Activated CD8-positive, alpha-beta memory T cell treated with anti-CD3 and anti-CD28 coated beads for 1 hour (primary cell): ENCODE measurements at places on chromosomes 2 and 18.

DNA sequence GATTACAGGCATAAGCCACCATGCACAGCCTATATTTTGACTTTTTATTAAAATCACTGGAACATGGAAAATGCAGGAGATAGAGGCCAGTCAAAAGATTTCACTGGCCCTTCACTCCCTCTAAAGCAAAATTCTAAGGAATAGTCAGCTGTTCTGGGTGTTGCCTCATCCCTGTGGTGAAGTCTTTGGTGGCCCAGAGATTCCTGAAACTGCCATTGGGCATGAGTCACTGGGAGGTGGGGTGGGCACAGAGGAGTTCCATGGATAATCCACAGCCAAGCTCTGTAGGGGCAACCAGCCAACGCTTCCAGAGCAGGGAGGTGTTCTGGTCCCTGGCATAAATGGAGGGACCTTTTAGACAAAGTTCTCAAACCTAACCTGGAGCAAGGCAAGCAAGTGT, 89.7 kb upstream of the TTC39C start:
- DNase-seq = no peak

GRCh38 chr2:237196866-237197618, 111.4 kb downstream of the COPS8 start:
- DNase-seq = no peak

DNA sequence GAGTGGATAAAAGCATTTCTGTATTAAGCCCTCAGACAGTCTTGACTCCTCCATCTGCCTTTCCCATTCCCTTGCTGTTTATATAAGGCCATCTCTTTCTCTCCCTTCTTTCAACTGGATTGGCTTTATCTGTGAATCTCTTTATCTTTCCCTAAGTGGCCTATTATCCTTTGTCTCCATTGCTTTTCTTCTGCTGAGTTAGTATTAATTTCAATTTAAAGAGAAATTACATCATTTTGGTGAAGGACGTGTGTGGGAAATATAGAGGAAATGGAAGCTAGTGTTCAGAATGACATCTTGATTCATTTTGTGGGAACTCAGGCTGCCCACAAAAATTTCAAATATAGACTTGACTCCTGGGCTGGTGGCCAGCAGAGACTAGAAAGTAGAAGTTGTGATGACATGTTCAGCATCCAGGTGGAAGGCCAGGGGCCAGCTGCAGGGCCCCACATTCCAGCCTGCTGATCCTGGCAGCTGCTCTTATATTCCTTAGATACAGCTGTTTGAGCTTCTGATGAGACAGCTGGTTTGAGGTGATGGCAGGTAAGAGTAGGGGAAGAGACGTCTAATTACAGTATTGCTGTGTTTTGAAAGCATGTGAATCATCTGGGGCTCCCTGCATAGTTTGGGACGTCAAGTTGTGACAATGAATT, 52.3 kb downstream of the DIS3L2 start:
- no peak for DNase-seq

DNA sequence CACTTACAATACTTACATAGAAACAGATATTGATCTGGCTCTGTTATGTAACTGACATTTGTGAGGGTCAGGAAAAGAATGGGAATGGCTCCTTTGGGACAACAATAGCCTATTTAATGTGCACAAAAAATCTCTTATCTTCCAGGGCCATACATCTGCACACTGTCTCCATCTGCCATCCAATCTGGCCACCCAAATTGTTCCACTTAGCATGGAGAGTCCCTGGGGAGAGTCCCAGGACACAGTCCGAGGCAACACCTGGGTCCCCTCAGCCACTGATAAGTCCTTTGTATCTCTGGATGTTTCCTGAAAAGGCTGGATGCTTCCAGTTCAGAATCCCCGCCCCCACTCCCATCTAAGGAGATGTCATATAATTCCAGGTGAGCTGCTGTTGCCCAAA, 274.2 kb upstream of the NCKAP5 start:
- no peak for DNase-seq

- no peak for DNase-seq
Measured at GRCh38 chr2:127953128-127953718, 67.5 kb upstream of the AMMECR1L start.

DNA sequence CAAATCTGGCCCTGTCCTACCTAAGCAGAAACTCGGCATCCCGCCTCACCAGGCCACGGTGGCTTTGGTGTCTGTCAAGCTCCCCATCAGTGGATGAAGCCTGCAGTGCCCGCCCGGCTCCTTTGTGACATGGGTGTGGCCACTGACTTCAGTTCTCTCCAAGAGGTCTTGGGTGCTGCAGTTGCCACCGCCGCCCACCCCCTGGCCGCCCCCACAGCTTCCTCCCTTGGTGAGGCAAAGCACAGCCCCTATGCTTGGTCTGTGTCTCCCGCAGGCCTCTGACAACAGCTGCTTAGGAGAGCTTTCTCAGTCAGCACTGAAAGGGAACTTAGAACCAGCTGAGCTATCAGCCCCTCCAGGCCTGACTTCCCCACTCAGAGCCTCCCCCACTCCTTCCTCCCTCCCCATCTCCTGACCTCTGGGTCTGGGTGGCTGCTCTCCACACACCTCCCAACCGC, 22.9 kb upstream of the GPR55 start:
- DNase-seq = no peak

GRCh38 chr2:110828330-110828729, 96.0 kb downstream of the ACOXL start:
- no peak for DNase-seq

GRCh38 chr18:48342125-48342524, 67.1 kb downstream of the ZBTB7C start:
- no peak for DNase-seq

DNA sequence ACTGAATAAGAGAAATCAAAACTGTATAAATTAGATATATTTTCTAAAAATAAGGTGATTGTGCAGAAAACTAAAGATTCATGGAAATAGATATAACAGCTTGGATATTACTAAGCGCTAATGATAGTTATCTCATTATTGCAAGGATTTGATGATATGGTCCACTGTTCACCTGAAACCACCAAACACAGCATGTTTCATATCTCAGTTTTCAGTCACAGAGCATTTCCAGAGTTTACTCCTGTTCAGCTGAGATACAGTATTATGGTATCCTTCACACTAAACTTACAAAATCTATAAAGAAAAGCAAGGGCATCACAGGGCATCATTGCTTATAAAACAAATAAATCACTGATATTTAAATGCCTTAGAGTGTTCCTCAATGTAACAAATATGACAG, 591.6 kb downstream of the ERBB4 start:
- DNase-seq = no peak

GRCh38 chr2:96540136-96540535, 3.6 kb downstream of the ARID5A start:
- DNase-seq = no peak

- no peak for DNase-seq
Measured at GRCh38 chr2:167814881-167815718, 432.3 kb downstream of the STK39 start.

- DNase-seq = no peak
Measured at GRCh38 chr2:239688122-239688681, 287.4 kb upstream of the HDAC4 start.

DNA sequence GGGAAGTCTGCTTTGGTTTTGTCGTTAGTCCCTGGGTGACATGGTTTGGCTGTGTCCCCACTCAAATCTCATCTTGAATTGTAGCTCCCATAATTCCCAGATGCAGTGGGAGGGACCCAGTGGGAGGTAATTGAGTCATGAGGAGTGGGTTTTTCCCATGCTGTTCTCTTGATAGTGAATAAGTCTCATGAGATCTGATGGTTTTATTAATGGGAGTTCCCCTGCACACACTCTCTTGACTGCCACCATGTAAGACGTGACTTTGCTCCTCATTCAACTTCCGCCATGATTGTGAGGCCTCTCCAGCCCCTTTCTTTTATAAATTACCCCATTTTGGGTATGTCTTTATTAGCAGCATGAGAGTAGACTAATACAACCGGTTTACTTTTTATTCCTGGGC, 405.8 kb upstream of the ID2 start:
- DNase-seq = no peak

DNA sequence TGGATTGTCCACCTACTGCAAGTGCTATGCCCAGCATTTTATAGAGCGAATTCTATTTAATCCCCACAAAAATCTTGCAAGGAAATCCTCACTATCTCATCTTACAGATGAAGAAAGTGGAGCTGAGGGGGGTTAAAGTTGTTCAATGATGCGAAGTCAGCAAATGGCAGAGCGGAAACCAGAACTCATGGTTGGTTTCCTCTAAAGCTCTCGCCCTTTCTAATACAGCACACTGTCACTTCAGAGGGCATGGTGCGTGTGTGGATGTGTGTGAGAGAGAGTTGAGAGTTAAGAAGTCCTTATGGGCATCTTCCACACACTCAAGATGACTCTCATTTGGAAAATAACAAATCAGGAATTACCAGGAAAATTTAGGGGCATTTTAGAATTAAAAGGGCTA, 78.4 kb downstream of the TGFA start:
- DNase-seq = no peak

DNA sequence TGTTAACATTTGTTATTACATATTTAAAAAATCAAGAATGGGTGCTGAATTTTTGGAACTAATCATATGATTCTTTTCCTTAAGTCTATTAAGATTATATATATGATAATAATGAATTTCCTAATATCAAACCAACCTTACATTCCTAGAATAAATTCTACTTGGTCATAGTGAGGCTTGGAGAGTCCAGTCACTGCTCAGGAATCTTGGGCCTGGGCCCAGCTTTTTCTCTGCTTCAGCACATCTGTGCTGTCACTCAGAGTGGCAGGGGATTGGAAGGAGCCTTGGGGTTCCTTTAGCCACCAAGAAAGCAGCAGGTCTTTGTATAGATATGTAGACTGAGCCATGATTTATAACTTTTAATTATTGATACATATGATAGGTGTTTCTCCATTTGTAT, 19.9 kb upstream of the ZAP70 start:
- no peak for DNase-seq

- DNase-seq = no peak
Measured at GRCh38 chr2:46184794-46185583, 112.2 kb upstream of the EPAS1 start.
